Stimulated activated CD8-positive, alpha-beta memory T cell treated with anti-CD3 and anti-CD28 coated beads, Interleukin-4, amount 100 ng/mL, for 4 hours (primary cell): ENCODE measurements at places on chromosomes 2 and 18.

DNA sequence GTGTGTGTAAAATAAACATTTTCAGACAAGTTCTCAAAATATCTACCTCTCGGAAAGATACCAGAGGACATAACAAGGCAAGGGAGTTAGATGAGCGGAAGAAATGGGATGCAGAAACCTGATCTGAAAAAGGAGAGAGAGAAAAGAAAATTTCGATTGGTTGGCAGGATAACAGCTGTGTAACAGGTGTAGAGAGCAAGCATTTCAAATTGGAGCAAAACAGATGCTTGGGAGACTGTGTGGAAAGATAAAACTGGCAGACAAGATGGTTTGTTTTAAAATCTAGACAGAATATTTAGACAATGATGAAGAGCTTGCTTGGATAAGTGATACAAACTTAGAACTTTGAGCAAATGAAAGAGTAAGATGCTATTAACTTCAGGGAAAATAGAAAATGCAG lies 20.2 kb downstream of the CHST9 start:
- no peak for DNase-seq

DNA sequence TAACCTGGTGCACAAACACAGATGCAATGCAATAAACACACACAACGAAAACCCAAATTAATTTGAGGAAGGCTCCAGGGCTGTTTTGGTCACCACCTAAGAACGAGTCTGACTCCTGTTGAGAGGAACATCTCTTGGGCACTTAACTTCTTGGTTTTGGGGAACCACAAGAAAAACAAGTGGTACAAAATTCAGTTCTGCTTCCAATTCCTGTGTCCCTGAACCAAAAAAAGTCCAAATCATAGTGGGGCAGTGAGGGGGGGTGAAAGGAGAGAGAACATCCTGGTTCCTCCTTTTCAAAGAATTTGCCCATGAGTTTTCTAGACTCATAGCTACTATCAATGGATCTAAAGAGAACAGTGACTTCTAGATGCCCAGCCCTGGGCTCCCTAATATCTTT lies 143.6 kb downstream of the COL4A4 start:
- no peak for DNase-seq

GRCh38 chr2:238091436-238092060 lies 8.6 kb upstream of the ESPNL start:
- no peak for DNase-seq

DNA sequence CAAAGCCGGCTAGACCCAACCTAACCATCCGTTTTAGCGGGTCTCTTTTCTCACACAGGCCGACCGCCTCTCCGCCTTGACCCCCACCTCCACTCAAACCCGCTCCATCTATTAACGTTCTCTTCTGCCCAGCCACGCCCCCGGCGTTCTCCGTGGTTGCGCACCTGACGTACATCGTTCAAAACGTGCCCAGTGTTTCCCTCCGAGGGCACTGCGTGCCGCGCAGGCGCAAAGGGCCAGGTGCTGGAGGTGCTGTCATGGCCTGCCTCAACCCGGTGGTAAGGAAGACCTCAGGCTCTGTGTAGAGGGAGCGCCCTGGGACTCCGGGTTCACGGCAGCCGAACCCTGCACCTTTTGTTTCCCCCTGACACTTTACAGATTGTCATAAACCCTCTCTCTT lies at the start of gene GTF2A1L:
GTF2A1L (plus strand) TSS at position 239 of the 400 bp plus-strand sequence; CDS start at position 258, 19 bp downstream.
- no peak for DNase-seq

DNA sequence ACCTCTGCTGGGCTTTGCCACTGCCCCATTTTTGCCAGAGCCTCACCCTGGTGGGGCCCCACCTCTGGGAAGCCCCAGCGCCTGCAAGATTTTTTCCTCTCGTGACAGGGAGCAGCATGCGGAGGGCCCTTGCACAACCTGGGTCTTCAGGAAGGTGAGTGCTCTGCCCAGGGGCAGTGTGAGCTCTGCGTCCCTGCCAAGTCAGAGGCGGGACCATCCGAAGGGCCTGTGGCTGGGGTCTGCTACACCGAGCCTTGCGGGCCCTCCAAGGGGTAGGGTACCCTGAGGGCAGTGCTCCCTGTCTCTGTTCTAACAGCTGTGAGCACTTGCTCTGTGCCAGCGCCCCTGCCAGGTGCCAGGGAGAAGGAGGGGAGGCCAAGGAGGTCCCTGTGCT lies 5.8 kb upstream of the ODC1 start:
- no peak for DNase-seq

DNA sequence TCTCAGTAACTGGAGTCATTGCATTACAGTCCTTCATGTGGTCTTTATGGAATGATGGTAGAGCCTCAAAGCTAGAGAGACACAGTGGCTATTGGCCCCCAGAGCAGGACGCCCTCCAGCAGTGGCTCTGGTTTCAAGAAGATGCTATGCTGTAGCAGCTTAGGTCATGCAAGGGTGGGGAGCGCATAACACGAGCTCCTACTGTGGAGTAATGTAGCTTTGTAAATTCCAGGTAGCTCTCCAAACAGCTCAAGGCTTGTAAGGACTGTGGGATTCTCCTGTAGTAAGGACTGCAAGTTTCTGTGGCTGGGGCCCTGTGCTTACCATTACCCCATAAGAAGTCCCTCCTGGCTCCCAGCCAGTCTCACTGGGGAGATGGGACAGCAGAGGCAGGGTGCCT lies 15.6 kb downstream of the APLF start:
- no peak for DNase-seq

GRCh38 chr2:63983986-63984605 lies 35.1 kb downstream of the VPS54 start:
- DNase-seq, result no peak

DNA sequence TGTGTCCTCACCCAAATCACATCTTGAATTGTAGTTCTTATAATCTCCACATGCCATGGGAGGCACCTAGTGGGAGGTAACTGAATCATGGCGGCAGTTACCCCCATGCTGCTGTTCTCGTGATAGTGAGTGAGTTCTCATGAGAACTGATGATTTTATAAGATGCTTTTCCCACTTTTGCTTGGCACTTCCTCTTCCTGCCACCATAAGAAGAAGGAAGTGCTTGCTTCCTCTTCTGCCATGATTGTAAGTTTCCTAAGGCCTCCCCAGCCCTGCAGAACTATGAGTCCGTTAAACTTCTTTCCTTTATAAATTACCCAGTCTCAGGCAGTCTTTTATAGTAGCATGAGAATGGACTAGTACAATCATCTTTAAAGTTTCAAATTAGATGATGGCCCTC lies 902.4 kb upstream of the PIK3C3 start:
- no peak for DNase-seq

DNA sequence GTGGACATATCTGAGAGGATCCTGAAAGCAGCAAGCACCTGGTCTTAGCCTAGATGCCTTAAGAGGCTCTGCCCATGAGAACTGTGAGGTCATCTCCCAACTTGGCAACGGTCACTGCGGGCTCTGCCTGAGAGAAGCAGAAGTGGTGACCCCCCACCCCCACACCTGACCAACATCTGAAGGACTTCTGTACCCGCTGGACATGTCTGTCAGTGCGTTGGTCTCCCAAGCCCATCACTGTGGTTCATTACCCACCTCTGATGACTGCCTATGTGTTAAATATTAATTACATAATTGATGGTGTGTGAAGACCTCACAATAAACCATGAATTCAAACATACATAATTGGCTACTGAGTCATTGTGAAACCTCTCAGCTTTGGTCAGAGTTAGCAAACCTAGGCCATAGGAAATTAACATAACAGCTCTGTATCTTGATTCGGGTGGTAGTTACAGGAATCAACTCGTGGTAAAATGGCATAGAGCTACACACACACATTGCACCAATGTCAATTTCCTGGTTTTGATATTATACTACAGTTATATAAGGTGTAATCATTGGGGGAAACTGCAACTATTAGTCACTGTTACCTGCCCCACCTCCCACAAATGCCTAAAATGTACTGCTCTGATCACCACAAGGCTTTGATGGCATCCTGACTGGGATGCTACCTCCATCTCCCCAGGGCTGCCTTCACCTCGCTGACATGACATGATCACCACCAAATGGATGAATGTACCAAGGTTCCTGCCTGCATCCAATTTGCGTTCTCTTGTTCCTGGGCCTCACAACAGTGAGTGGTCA lies 4.3 kb upstream of the GALNT1 start:
- no peak for DNase-seq

DNA sequence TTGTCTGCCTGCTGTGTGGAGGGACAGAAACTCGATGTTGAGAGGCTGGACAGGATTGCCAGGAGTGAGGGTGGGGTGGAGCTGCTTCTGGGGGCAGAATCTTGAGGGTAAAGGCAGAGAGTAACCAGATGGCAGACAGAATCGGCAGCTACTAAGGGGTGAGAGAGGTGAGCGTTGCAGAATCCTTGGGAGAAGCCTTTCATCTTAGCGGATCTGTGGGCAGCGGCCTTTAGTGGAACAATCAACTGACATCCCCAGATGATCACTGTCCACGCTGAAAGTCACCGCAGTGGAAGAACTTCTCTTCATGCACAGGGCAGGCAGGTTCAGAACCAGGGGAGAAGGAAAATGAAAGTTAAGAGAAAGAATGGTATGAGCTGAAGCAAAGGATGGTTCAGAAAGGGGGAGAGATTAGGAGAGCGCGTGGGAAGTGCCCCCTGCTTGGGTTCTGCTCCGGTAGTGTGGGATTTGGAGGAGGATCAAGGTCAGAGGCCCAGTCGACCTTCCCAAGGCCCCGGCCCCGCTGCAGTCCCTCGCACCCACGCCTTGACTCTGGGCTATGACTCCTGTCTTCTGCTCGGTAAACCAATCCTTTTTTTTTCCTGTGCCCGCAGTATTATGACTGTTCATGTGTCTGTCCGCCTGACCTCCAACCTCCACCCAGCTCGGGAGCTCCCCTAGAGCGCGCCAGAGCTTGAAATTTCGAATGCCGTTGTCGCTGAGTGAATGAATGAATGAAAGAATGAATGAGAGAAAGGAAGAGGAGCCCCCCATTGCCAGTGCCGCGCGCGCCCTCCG lies 584 bp downstream of the BOLA3 start:
- DNase-seq, result no peak

DNA sequence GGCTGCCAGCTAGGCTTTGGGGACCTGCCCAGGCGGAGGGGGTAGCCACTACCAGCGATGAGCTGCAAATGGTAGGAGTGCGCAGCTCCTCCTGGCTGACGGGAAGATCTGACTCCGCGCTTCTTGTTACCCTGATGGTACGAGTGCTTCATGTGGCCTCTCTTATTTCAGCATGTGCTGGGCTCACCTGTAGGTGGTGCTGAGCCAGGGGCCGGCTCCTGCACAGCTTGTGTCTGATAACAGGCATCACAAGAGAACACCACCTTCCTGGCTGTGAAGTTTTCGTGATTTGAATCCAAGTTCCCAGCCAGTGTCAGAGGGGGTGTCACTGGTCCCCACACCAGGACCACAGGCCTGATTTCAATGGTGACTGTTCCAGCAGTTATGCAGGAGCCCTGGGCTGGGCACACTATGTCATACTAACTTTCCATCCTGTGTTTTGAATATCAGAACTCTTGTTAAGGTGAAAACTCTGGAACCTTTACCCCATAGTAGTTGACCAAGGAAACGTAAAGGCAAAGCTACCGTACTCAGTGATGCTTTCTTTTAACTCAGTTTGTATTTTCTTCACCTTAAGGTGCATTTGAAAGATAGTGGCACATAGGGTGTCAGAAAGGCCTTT lies 28.0 kb downstream of the APCDD1 start:
- no peak for DNase-seq

DNA sequence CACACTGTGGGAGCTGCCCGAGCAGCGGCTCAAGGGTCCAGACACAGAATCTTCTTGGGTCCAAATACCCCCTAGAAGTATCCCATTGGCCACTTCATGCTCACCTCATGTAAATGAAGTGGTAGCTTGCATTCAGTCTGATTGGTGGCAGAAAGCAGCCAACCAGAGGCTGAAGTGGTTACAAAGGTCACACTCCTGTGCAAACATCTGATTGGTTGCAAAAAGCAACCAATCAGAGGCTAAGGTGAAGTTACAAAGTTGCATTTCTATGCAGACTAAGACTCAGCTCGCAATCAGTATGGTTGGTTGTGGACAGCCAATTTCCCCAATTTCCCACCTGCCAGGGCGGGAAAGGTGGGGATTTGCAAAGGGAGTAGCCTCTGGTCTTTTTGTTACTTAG lies 94.3 kb downstream of the DGKD start:
- DNase-seq, result no peak

DNA sequence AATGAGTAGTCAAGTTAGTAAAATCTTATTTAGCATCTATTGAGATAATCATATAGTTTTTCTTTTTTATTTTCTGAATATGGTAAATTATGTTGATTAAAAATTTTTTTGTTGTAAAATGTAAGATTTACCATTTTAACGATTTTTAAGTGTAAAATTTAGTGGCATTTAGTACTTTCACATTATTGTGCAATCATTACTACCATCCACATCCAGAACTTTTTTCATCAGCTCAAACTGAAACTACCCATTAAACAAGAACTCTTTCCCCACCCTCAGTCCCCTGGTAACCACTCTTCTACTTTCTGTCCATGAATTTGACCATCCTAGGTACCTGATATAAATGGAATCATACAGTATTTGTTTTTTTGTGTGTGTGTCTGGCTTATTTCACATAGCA lies 11.1 kb downstream of the RAB3GAP1 start:
- no peak for DNase-seq

DNA sequence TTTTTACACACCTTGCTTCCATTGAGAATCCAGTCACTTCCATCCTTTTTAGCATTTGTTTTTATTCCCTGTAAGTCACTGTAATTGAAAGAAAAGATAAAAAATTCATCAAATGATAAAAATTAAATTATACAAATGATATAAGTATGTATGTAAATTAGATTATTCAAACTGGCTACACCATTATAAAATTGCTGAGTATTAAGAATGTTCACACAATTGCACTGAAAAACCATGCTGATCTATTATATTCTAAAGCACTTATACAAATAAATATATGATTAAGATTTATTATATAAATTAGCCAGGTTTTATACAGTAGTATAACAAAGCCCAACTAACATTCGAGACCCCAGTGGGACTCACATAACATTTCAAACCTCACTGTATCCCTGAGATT lies 15.1 kb downstream of the ACADL start:
- no peak for DNase-seq

- DNase-seq, result no peak
These were observed 14.8 kb upstream of the IMP4 start for GRCh38 chr2:130327703-130328527.

- no peak for DNase-seq
These were observed 299.0 kb downstream of the TRIB2 start for GRCh38 chr2:13015532-13016320.
